Activated CD4-positive, CD25-positive, alpha-beta regulatory T cell treated with anti-CD3 and anti-CD28 coated beads, Interleukin-2, amount 50 U/mL, for 16 hours (primary cell): ENCODE measurements at places on chromosomes 1 and 21.

DNA sequence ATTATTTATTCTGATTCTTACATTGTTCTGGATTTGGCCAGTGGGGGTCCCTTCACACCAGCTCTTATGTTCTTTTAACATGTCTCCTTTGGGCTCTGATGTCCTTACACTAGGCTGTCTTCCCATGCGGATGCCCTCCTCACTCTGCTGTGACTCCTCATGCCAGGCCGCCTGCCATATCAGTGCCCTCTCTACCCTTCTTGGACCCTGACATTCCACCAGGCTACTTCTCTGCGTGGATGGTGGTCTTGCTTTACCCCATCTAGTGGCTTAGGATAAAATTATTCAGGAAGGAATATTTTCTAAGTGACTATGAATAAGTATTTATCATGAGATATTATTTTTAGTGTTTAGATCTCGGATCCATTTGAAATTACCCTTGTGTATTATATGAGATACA lies 21.2 kb downstream of the ATF6 start:
- no peak for DNase-seq

DNA sequence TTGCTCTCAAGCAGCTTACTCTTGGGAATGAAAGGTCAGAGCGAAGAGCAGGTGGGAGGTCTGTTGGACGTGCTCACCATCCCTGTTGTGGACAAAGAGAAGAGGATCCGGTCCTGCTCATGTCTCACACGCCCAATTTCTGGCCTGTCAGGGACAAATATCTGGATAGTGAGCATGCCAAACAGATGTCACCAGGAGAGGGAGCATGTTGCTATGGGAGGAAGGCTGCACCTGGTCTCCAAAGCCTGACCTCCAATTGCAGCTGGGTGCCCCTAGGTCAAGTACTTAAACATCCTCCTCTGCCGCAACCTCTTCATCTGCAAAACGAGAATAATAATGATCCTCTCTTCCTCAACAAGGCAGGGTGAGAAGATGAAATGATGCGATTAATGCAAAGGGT lies 53.4 kb downstream of the DMRTA2 start:
- no peak for DNase-seq

DNA sequence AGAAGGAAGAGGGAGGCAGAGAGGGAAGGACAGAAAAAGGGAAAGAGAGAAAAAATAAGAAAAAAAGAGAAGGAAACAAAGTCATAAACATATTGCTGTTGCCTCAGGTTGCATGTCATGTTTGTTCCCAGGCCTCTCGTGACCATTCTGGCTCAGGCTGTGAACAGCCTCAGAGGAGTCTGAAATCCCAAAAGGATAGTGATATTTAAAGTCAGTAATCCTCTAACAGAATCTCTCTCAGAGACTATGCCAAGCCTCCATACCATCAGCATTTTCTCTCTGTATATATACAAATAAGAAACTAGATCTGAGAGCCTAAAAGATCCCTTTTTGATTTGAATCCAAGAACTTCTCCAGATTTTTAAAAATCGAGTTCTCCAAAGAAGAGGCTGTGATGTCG lies 35.2 kb downstream of the GORAB start:
- no peak for DNase-seq

DNA sequence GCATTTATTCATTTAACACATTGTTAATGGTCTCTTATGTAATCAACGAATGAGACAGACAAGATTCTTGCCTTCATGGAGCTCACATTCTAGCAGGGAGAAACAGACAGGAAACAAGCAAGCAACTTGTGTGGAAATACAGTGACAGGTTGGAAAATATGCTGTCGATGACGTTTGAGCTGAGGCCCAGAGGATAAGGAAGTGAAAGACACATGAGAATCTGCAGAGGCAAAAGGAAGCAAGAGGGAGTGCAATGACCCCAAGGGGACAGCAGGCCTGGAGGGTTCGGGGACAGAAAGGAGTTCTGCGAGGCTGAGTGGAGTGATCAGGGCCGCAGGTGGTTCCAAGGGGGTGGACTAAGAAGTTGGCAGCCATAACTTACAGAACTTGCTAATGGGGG lies 60.6 kb upstream of the AKT3 start:
- DNase-seq = no peak

DNA sequence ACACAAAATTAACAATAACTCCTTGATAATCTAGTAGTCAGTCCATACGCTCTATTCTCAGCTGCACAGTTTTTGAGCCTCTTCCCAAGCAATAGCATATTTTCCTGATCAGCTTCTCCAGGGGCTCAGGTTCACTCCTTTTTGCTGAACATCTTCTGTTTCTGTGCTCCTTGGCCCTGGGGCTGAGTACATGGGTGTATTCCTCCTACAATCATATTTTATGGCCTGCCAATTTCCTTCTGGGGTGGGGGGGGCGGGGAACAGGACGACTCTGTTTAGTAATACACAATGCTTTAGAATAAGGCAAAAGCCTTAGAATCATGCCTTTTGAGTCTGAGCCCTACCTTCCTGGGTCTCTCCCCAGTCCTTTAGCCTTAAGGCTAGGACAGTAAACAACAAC lies 8.5 kb downstream of the CLDN19 start:
- DNase-seq = no peak

- DNase-seq = no peak
Measured at GRCh38 chr1:9279172-9279840, 13.4 kb upstream of the SPSB1 start.
